ENCODE measurements at places on chromosomes 12 and 14.

DNA sequence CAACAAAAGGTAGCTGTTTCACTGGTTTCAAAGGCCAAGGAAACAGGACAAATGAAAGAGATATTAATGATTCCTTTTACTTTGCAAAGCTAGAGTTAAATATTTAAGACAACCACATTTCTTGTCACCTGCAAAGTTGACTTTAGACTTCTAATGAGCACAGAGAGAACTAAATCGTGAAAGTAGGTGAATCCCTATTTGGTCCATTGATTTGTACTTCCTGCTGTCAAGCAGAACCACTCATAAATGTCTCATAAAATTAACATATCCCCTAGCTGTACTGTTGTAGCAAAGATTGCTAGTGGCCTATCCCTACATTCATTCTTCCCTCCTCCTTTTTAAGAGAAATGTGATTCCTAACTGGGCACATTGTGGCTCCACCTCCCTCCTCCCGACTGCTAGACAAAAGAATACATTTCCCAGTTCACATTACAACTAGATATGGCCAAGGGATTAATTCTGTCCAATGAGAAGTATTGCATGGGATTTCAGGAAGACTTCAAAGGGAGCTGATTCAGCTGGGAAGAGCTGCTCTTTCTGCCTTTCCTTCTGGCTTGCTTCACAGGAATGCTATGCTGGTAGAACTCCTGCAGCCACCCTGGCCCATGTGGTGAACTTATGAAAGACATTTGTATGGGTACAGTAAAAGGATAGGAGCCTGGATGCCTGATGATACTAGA, 227.5 kb upstream of the ABCD2 start:
- DNase-seq = no peak

- DNase-seq = no peak
Observed at GRCh38 chr12:76290963-76291859, 57.0 kb downstream of the BBS10 start.

GRCh38 chr14:57692671-57693070, 173.2 kb downstream of the SLC35F4 start:
- DNase-seq = peak; percentile 63

DNA sequence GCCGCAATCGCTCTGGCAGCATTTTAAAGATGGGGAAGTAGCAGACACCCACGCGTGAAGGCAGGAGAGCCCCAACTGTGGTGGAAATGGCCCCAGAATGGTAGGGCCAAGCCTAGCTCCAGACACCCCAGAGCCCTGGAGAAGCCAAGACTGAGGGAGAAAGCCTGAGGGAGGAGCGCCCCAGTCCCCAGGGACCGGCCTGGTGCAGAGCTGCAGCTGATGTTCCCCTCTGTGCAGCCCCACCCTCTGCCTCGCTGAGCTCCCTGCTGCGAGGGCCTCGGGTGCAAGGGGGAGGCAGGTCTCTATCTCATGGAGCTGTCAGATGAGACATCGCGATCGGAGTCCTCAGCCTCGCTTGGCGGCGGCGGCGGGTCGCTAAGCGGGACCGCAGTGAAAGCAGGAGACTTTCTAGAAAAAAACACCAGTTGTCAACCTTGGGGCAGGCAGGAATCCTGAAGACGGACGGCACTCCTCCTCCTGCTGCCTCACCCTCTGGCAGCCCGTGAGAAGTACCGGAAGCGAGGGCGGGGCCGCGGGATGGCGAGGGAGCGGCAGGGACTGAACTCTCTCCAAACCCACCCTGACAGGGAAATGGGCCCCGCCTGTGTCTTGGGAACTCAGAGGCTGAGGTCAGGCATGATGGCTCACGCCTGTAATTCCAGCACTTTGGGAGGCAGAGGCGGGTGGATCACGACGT, 6.0 kb downstream of the GAPDH start:
- peak; percentile 98 for DNase-seq

GRCh38 chr12:34343345-34343744, 321.0 kb downstream of the ALG10 start:
- DNase-seq = no peak

DNA sequence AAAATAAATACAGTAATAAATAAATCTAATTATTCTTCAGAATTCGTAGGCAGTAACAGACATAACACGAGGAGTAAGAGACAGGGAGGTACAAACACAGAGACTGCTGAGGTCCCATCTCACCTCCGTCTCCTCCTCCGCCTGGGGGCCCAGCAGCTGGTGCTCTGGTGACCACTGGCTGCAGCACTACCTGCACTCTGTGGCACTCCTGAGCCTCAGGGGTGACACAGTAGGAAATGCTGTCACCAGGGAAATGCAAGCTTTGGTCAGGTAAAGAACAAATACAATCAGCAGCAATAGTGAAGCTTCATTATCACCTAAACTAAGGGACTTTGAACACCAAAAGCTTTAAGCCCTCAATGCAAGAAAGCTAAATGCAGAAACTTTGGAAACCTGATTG, 19.6 kb downstream of the GSTZ1 start:
- no peak for DNase-seq

GRCh38 chr12:92573104-92573503, 129.7 kb upstream of the PLEKHG7 start:
- no peak for DNase-seq

GRCh38 chr12:111574797-111575443, 24.2 kb downstream of the ATXN2 start:
- no peak for DNase-seq

- DNase-seq = peak; percentile 18
Observed at GRCh38 chr12:39723831-39724230, 104.2 kb upstream of the ABCD2 start.

DNA sequence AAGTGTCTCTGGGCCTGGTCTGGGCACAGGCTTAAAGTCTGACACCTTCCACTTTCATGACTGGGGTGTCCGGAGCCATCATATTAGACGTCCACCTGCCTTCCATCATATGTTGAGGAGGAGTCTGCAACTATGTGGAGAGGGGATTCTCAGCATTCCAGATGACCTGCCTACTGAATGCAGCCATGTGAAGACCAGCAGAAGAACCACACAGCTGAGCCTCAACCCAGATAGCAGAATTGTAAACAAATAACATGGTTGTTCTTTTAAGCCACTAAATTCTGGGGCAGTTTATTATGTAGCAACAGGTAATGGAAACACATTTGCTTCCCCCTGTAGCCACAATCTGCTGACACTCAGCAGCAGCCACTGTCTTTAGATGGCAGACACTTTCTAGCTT, 4.0 kb upstream of the SLC15A4 start:
- no peak for DNase-seq

All from ELR (cell line).